ENCODE measurements at places on chromosomes 1 and 21. TPM values are rescaled to one million over a fixed set of nuclear protein-coding genes. Genes with fewer than 3 reads are reported as not detected.

Gene FBLIM1
- total RNA-seq, result 6.0 TPM

Gene IL19
- not detected for total RNA-seq

DNA sequence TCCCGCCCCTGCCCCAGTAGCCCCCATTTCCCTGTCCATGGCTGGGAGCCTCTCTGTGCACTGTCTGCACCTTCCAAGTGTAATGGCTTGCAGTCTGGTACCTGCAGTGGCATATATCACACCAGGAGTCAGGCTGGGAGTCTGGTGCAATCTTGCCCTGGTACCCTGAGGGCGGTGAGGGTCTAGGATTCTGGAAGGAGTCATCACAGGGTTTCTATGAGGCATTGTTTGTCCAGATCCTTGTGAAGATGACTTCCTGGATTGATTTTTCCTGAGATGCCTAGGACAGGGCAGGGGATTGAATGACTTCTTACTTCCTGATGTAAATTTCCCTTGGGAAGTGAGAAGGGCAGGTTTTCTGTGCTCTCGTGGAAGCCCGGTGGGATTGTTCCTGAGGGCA is 5.9 kb upstream of the PKP1 start:
- DNase-seq, result no peak

GRCh38 chr1:201377611-201378092 is at the start of gene TNNT2:
Gene TNNT2, minus strand, starts transcription at chr1:201377680. Its CDS starts 4,426 bp downstream, at chr1:201373254.
- DNase-seq, result no peak

DNA sequence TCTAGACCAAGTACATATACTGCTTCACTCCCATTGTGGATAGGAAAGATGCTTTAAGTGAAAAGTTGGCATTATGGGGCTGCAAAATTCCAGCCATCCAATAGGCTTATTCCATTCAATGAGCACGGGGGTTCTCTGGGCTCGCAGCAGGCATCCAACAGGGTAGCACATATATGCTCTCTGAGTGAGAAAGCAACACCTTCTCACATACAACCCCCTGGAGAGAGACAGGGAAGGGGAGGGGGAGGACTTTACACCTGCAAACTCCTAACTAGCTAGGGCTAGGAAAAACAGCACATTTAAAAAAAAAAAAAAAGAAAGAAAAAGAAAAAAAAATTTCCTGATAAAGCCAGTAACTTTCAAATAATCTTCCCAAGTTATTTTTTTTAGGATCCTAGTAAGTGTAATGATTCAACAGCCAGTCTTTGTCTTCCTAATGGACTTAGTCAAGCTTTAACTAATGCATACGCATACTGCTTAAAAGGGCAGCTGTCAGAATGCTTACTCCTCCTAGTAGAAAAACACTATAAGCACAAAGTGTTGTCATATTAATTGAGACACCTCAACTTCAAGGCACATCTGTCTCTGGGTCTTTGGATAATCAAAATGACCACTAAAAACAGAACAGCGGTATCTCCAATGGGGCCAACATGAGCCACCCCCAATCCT is 18.7 kb downstream of the PSMB2 start:
- DNase-seq, result no peak

- no peak for DNase-seq
These were observed 10.9 kb upstream of the ABCG1 start for GRCh38 chr21:42208036-42208435.

DNA sequence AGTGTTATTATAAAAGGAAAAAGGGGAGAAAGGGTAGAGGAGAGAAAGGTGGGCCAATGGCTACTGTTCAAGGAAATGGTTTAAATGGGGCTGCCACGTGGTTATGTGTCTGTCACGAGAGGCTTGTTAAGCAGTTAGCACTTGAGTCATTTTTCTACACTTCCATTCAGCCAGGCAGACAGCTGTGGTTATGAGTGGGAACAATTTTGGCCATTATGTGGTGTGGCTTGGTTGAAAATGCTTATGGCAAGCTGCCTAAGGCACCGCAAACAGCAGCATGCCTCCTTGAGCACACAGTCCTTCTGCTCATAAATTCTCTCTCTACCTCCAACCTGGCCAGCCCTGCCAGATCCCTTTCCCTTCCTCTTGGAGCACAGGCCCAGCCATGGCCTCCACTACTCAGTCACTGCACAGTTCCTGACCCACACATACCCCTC is 3.2 kb upstream of the SRM start:
- DNase-seq, result no peak

DNA sequence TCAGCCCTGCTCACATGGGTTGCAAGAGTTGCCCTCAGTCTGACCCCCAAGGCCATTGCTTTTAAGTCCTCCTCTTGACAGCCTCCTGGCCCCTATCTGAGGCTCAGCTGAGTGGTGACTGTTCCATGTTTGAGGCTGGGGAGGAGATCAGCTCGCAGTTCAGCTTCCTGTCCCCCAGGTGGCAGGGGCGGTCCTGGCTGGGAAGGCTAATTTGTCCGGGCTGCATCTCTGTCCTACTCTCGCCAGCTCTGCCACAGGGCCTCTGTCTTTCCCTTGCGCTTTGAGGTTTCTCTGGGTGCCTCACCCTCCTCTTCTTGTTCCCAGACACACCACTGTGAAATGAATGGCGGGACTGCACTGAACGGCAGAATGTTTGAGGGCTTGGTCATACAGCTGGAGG is 157.3 kb downstream of the KCNJ6 start:
- no peak for DNase-seq

DNA sequence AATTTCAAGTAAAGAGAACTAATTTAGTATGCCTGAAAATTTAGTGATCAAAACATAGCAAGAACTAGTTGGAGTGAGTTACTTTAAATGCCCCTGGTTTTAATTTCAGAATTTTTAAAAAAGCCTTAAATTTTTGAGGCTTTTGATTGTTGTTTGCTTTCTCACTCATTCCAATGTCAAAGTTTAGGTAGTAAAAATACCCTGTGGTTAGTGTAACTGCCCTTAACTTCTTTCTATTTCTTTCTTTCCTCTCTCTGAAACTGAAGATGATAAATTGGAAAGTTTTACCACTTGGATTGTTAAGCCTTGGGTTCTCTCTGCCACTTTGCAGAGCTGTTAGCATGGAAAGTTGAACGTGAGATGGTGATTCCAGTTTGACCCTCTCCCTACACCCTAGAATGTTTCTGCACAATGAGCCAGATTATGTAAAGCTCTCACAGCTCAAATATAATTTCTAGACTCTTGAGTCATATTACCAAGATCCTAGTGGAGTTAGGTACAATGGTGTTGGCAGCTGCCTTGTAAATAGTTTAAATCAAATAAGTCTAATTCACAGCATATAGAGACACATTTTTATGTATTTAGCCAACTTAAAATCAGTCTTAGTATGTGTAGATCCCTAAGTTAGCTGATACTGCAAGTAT is 192.4 kb upstream of the SGIP1 start:
- DNase-seq, result no peak
